ENCODE measurements at places on chromosomes 16 and 17. TPM values are rescaled to one million over a fixed set of nuclear protein-coding genes. Genes with fewer than 3 reads are reported as not detected.

DNA sequence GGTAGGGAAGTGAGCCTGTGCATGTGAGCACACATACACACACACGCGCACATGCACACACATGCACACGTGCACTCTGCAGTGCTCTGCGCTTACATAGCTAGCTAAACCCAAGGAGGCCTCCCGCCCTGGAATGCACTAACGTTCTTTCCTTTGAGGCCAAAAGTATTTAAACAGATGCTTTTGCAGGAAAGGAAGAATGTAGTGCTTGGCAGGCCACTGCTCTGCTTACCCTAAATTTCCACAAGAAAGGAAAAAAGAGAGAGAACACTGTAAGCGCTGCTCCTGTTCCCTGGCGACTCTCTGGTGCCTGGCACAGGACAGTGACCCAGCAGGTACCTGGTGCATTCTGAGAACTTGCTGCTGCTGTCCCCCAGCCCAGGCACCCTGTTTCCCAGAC is 31.3 kb upstream of the MRPS23 start:
- DNase-seq, result no peak

DNA sequence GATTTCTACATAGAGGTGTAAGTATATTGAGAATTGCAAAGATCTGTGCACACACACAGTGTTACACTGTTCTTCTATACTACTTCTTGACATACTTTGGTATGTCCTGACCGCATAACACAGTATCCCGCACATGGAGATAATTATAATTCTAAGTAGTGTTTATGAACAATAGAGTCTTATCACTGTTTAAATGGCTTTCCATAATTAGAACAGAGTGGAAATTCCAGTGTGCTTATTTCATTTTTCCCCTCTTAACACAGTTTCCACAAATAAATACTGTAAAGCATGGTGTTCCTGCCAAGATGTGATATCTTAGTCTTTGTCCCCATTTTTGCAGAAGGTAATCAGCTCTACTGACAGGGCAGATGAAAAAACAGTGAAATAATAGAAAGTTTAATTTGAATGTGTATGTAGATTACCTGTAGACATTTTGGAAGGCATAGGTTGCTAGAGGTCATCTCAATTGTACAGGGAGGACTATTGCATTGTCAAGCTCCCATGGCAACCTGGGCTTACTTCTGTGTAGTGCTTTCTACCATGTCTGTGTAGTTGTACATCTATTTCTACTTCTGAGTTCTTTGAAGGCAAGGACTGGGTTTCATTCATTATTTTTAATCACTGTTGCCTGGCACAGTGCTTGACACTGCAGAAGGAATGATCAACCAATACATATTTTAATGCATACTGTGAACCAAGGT is 10.1 kb upstream of the KRT28 start:
- peak; percentile 39 for DNase-seq

DNA sequence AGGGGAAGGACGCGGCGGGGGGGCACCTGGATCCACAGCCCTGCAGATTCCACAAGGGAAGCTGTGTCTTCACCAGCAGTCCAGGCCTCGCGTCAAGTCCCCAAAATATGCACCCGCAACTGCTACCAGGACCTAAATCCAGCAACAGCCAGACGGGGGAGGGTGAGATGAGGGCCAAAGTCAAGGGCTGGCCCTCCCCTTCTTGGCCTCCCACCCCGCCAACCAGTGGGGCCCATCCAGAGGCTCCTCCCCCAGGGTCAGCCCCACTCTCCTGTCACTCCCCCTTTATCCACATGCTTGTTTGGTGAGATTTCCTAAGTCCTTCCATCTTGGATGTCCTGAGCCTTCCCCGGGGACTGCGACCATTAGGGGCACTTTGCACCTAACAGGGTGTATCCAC is 138.7 kb downstream of the ENGASE start:
- DNase-seq, result no peak

Gene SCGB1C2
- not detected for total RNA-seq

Gene KIF2B
- not detected for total RNA-seq

GRCh38 chr17:59378675-59379074 is 47.2 kb downstream of the YPEL2 start:
- peak; percentile 30 for DNase-seq

DNA sequence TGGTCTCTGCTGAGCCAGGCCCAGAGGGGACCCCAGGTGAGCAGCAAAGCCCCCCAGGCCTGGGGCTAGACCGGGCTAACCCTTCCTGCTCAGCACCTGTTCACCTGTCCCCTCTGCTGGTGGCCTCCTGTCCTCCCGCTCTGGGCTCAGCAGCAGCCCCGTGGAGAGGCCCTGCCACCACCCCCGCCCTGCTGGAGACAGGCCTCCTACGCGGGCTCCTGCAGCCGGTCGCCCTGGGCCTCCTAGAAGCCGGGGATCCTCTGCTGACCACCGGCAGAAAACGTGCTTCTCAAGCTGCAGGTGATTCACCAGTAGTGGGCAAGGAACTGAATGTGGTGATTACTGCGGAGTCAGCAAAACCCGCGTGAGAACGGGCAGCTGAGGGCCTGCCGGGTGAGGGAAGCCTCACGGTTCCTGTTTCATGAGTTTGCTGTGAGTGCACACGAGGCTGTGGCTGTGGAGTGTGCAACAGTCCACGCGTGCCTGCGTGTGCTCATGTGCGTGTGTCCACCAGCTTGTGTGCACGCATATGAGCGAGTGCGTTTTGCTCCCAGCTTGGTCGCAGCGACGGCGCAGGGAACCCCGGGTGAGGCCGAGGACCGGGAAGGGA is 792 bp downstream of the SECTM1 start:
- peak; percentile 61 for DNase-seq

DNA sequence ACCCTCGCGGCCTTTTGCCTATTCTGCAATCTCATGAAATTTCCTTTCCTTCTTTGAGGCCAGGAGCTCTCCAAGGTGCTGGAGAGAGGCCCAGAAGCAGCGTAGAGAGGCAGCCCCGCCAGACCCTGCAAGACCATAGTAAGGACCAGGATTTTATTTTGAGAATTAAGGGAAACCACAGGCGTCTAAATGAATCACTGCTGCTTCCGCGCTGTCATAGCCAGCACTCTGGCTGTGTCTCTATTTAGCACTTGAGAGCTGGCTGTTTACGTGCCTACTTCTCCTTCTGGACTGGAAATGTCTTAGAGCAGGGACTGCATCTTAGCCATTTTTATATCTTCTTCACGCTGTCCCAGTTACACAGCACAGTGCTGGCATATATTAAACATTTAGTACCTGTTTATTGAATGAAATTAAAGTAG is 37.6 kb upstream of the PIRT start:
- DNase-seq, result peak; percentile 25

Gene ARL5C
- total RNA-seq, result not detected

DNA sequence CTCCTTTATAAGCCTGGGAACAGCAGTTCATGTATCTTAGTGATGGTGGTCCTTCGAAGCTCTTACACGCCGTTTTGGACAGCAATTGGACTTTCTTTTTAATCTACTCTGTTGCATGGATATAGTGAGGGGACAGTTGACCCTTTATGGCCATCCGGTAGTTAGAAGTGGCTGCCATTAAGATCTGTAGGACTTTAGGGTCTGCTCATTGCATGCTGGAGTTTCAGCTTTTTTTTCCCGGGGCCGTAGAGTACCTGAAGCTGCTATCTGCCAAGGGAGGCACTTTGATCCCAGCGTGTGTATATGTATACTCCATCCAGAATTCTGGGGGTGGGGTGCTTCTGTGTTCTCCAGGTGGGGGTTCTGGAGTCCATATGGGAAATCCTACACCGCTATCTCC is 1.2 kb downstream of the CYB5D1 start:
- no peak for DNase-seq

Gene SPNS3
- 0.11 TPM for total RNA-seq

Gene PRAC2
- total RNA-seq, result not detected

DNA sequence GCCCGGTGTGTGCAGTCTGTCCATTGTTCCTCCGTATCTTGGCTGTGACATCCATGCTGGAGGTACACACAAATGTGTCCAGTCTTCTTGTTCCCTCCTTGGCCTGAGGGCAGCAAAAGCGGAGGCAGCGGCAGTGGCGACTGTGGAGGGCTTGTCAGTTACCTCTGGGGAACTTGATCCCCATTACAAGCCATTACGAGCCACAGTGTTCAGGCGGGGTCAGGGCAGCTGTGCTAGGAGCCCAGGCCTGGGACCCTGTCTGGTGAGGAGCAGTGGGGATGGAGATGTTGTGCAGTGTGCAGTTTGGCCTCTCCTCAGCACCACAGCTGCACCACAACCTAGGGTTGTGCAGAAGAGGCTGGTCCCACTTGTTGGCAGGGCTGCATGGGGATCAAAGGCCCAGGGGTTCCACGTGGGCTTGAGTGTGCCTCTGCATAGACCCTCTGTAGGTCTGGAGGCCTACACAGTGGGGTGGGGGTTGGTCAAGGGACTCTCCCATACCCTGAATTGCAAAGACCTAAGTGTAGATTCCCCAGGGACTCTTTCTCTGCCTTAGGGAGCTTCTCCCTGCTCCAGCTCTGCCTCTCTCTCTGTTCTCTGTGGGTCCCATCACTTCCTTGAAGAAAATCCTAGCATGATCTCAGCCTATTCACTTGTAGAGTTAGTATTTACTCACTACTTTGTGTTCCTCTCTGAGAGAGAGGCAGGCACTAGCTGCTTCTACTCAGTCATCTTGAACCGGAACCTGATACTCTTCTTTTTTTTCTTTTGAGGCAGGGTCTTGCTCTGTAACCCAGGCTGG is 58.8 kb downstream of the SLFN11 start:
- peak; percentile 2 for DNase-seq

DNA sequence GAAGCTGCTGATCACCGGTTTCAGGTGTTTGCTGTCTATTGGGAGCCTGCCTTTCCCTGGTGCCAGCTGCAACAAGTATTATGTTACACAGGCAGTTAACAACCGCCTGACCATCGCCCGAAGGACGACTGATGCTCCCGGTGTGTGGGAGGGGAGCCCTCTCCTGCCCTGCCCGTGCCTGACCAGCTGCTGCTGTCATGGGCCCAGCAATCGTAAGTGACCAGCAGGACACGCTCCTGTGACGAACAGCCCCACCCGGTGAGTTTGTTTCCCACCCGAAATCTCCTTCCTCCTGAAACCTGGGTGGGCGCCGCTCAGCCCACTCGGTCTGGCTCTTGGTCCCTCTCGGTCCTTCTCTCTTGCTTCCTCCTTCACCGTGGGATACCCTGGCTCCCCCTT is 17.9 kb upstream of the UBE2I start:
- no peak for DNase-seq

DNA sequence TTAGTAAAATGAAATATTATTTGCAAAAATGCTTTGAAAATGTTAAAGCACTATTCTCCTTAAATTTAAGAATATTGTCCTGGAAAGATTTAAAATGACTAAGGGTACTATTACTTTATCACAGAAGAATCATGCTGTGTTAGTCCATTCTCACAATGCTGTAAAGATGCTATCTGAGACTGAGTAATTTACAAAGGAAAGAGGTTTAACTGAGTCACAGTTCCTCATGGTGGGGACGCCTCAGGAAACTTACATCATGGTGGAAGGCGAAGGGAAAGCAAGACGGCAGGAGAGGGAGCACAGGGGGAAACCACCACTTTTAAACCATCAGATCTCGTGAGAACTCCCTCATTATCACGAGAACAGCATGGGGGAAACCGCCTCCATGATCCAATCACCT is 245.6 kb downstream of the IRX3 start:
- DNase-seq, result no peak

Gene RAB11FIP4
- 5.5 TPM for total RNA-seq

GRCh38 chr16:381789-382717 is at the start of gene PGAP6:
Gene PGAP6 (minus strand): TSS chr16:381978. CDS start chr16:381821, 157 bp downstream.
- DNase-seq, result peak; percentile 71

GRCh38 chr17:9218064-9218635 is 196.8 kb downstream of the NTN1 start:
- DNase-seq, result no peak

DNA sequence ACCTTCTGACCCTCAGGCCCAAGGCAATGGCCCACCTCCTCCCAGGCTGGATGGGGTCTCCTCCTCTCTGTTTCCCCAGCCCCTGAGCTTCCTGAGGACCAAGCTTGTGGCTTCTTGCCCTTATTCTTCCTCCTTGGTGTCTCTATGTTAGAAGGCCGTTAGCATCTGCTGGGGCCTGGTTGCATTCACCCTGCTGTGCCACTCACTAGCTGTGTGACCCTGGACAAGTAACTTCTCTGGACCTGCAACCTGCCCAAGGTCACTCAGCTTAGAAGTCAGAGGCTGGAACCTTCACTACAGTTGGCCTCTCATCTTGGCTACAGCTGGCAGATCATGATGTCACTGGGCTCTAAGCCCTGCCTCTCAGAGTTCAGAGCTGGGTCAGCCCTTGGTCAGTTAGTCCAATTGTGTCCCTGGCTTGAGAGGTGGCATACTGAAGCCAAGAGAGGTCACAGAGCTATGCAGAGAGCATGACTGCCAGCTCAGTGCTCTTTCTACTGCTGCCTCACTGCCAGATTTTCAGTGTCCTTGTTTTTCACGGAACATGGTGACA is 3.0 kb downstream of the MT2A start:
- peak; percentile 38 for DNase-seq
